Hypothalamus (tissue), 51 donors: ENCODE measurements at places on chromosomes 1 and 21.

DNA sequence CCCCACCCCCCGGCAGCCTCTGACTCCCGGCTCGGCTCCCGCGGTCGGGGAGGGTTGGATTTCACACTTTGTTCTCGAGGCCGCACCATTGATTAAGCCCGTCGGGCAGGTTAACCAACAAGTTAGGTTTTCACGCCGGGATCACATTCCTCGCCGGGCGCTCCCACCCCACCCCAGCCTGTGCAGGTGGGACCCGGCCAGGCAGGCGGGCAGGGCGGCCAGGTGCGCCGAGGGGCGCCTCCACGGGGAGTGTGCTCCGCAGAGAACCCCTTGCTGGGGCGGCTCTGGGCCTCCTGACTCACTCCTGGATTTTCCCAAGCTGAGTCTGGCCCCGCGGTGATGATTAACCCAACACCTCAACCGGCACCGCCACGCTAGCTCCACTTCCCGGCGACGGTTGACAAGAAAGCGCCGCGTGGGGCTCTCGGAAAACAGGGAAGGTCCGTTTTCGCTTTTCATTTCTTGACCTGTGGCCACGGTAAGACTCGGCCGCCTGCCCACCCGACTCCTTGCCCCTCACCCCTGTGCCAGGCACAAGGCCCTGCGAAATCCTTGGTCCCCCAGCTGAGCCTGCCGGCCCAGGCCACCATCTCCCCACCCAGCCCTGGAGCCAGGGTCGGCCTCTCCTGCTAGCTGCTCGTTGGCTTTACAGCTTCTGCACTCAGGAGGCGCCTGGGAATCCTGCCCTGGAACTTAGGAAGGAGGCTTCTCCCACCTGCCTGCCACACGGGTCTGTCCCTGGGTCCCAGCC, 8.8 kb upstream of the TTLL10 start:
- DNase-seq: no peak

DNA sequence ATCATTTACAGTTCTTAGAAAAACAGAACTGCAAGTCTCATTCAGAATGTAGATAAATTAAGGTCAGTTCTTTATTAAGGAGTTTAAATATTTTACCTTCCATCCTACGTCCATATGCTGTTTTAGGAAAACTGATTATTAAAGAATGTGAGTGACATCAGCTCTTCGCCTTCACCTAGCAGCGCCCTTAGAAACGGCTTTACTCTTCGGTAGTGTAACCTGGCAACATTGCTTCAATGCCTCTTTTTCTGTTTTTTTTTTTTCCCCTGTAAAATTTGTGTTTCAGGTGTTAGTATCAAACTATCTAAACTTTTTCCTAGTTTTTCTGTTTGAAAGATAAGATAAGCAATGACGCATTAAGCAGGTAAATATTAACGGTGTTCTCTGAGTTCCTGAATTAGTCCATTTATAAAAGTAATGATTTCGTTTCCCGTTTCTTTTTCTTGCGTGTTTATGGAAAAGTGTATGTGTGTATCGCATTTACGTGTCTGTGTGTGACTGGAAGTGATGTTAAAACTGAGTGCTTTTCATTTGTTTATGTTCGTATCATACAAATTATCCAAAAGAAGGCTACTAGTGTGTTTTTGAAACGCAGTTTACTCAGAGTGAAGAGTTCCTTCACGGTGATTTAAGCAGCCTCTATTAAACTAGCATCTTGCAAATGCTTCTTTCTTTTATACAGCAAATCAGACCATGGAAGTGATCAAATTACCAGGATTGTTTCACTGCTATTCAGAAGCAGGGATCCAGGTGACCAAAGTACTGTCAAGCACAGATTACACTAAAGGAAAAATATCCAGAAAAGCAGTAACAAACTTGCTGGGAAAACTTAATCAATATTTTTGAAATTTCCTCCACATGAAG, 139.0 kb downstream of the SDCCAG8 start:
- DNase-seq: no peak

DNA sequence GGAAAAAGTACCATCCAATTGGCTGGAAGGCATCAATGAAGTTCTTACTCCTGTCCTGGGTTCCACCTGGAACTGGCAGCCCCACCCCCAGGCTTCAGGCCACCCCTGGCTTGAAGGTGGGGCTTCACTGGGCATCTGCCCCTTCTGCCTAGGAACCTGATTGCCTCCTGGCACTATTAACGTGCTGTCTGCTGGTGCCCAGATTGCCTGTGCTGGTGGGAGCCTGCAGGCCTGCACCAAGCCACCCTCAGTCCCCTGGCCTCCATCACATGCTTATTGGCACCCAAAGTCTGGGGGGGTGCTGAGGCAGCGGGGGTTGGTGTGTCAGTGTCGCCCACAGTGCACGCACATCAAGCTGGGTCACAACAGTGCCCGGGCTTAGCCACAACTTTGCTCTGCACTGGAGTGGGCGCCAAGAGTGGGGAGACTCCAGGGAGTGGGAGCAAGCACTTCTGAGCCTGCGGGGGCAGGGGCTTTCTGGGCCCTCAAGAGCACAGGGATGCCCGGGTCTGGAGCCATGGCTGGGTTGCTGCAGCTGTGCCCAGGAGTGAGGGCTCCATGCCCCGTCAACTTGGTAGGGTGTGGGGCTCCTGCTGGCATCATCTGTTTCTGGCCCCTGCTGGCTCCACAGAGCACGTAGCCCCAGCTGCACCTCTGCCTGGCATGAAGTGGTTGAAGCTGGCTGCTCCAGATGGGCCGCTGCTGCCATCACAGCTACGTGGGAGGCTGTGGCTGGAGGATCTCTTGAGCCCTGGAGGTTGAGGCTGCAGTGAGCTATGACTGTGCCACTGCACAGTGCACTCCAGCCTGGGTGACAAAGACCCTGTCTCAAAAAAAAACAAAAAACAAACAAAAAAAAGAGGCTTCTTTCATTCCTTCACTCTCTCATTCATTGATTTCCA, 4.1 kb upstream of the LSM10 start:
- no peak for DNase-seq

DNA sequence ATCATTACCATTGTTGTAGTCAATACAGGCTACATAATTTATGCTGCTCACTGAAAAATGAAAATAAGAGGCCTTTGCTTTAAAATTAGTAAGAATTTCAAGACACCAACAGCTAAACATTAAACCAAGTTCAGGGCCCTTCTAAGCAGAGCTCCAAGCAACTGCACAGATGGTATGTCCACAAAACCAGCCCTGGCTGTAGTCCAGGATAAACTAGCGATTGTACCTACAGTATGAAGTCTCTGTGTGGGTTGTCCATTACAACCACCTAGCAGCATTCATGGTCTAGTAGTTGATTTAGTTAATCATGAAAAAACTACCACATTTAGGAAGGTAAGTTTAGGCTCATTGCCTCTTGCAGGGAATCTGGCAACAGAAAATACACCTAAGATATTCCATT, 35.3 kb downstream of the CLCA4 start:
- DNase-seq: no peak

DNA sequence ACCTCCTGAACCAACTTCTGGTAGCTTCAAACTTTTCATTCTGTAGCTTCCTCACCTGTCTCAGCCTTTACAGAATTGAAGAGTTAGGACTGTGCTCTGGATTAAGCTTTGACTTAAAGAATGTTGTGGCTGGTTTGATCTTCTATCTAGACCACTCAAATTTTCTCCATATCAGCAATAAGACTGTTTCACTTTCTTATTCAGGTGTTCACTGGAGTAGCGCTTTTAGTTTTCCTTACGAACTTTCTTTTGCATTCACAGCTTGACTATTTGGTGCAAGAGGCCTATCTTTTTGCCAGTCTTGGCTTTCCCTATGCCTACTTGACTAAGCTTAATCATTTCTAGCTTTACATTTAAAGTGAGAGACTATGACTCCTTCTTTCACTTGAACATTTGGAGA, 31.5 kb downstream of the FGGY start:
- DNase-seq: no peak

DNA sequence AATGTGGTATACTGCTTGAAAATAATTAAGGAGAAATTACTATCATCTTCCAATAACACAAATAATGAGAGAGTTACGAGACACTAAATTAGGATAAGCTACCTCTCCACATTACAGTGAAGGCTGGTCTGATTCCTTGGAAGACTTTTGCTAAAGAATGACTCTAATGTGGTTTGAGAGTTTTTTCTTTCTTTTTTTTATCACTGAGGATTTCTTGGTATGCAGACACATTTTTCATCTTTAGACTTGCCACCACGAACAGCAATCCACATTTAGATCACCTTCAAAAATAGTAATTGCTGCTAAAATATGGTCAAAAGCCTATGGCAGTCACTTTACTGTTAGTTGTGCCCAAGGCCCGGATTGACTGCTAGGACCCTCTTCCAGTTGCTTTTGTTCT, 16.6 kb upstream of the TMEM35B start:
- no peak for DNase-seq

DNA sequence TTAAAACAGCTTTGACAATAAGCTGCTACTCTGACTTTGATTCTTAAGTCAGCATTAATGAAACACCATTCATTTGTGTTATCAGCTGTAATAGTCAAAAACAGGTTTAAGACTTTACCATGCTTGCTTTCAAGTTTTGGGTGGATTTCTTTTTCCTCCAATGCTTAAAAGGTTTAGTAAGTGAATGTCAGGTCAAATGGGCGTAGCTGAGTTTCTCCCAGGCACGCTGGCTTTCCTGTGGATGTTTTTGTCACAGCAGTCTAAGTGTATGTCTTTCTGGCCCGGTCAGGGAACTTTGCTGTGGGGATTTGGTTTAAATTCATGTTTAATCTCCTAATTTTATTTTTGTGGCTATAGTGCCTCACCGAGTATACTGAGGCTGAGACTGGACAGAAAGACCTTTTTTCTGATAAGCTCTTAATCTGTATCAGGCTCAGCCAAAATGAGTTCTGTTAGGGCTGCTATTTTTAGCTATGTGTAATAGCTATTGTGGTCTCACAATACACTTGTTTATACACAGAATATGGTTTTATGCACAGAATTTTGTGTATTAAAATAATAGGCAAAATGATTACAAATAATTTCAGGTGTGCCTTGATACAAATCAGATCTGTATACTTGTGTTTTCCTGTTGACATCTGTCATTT, 292.8 kb downstream of the DISC1 start:
- no peak for DNase-seq

DNA sequence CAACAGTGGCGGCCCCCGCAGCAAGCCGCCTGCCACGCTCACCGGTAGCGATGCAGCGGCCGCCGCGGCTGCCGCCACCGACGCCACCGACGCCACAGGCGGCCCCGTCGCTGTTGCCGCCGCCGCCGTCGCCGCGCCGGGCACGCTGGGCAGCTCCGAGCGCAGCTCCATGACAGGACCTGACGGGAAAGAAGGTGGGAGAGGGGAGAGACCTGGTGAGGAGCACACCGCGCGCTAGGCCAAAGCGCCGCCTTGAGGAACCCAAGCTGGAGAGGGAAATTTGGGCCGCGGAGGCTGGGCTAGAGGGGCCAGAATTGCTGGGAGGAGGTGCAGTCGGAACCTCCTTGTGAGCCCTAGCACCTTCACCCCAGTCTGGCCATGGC, 1.9 kb downstream of the DMRTA2 start:
- no peak for DNase-seq

- no peak for DNase-seq
These were observed 117.3 kb upstream of the MARK1 start for GRCh38 chr1:220410611-220411010.

DNA sequence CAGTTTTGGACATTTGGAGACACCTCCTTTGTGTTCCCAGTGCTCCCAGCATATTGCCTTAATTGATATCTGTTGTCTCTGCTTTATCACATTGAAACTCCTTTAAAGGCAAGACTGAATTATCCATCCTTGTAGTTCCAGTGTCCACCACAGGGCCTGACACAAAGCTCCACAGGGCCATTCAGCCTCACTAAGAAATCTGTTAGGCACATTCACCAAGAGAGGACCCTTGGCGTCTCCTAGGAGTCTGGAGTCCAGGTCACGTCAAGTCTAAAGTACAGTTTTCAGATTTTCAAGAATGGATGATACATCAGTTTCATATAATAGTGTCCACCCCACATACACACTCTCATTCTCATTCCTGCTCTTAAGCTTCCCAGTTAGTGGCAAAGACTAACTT, 4.8 kb downstream of the ACP6 start:
- DNase-seq: no peak

DNA sequence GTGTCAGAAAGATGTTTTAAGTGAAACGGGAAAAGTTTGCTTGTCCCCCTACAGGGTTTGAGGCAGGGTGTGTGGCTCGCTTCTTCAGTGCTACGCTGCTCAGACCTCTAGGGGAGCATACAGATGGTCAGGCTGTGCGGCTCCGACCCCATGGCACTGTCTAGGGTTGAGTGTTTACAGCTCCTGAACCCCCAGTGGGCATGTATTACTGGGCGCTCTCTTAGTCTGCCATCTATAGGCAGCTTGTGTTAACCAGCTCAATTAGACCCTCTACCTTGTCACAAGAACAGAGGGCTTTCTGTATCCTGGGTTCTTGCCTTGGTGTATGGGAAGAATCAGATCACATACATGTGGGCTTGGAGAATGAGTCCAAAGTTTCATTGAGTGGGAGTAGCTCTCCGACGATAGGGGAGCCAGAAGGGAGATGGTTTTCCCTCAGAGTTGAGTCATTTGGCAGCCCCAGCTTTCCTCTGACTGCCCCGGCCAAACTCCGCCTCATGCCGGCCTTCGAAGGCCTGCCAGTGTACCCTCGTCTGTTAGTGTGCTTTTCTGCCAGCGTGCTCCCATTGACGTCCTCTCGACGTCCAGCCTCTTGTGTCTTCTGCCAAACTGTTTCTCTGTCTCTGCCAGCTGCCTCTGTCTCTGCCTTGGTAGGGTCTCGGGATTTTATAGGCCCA, 38.6 kb upstream of the ADGRL4 start:
- no peak for DNase-seq

DNA sequence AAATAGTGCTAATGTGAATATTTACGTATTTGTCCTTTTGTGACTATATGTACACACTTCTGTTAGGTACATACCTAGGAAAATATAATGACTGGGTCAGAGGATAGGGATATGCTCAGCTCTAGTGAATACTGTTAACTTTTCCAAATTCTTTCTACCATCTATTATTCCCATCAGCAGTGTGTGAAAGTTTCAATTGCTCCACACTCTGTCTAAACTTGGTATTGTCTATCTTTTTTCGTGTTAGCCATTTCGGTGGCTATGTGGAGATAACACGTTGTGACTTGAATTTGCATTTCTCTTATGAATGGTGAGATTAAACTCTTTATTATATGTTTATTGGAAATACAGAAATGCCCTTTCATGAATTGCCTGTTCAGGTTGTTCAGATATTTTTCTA, 22.7 kb upstream of the LELP1 start:
- no peak for DNase-seq

DNA sequence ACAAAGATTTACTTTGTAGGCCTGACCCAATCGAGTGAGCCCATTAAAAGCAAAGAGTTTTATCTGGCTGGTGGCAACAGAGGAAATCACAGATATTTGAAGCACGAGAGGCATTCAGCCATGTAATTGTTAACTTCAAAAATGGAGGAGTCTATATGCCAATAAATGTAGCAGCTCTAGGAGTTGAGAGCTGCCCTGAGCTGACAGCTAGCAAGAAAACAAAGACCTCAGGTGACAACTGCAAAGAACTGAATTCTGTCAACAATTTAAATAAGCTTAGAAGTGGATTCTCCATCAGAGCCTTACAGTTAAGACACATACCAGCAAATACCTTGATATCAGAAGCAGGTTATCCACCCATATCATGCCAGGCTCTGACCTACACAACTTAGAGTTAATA, 463.1 kb upstream of the NEGR1 start:
- DNase-seq: no peak
